Muscle of leg (tissue), 16 donors: ENCODE measurements at places on chromosomes 6 and 20. TPM values are rescaled to one million over a fixed set of nuclear protein-coding genes. Genes with fewer than 3 reads are reported as not detected.
A peak's percentile ranks its signal among the peaks of the same experiment; 100 is the strongest.

- DNase-seq, result no peak
These were observed 42.1 kb downstream of the TRERF1 start for GRCh38 chr6:42409581-42409980.

GRCh38 chr6:21773576-21773968 lies 180.0 kb downstream of the SOX4 start:
- no peak for DNase-seq

DNA sequence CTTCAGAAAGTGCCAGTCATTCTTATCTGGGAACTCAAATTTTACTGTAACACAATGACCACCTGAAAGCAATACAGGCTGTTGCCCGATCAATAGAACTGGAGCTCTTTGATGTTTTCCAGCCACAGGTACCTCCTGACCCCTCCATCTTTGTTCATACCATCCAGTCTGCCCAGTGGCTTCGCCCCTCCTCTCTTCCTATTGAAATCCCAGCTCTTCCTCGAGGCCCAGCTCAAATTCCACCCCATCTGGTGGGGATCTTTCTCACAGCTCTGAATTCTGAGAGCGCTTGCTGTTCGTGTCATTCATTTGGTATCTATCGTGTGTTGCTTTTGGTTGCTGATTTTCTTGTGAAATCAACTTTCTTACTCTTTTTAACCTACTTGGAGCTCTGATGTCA lies 87.9 kb upstream of the CNKSR3 start:
- no peak for DNase-seq

DNA sequence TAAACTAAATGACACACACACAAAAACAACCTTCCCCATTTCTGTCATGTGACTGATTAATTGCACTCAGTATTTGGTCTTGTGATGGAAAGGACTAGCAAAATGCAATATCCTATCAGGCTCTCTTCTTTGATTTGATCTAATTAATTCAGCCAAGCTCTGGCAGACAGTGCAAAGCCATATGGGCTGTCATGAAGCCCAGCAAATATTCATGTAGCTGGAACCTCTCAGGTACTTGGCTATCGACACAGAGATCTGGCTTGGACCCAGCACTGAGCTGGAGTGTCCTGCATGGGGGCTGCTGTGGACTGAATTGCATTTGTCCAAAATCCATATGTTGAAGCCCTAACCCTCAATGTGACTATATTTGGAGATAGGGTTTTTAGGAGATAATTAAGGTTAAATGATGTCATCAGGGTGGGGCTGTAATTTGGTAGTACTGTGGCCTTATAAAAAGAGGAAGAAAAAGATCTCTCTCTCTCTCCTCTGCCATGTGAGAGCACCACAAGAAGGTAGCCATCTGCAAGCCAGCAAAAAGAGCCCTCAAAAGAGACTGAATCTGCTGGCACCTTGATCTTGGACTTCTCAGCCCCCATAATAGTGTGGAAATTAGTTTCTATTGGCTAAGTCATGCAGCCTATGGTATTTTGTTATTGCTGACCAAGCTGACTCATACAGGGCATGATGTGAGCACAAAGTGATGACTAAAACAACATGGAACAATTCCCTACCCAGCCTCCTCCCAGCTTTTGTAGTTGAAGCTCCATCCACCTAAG lies 77.1 kb downstream of the STMND1 start:
- DNase-seq, result no peak

Gene HSPA1L
- polyA plus RNA-seq, result 3.8 TPM

DNA sequence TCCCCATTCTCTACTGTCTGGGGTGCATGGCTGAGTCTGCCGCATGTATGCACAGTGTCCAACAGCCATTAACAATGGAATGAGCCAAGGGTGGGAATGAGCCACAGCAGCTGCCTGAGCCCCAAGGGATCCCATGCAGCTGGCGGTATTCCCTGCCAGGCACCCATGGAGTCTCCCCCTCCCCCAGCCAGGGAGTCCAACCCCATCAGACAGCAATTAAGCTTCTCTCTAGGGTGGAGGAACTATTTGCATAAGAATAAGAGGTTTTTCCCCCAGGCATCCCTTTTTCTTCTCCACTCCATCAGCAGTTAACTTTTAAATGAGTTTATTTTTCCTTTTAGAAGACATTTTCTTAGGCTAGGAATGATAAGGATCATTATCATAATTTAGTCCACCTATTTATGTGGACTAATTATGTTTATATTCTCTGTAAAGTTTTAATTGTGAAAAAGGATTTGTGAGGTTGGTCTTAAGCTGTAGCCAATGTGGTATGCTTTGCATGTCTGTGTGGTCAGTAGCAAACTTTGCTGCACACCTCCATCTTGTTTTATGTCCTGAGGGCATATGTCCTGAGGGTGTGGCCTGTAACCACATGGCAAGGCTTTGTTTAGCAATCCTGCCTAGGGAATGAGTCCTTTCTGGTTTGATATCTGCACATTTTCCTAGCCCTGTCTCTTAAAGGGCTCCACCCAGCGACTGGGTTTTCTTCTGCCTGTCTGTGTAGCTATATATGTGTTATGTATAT lies 158.9 kb upstream of the OLIG3 start:
- no peak for DNase-seq

- DNase-seq, result no peak
These were observed 36.4 kb downstream of the CSNK2A1 start for GRCh38 chr20:507006-507758.

DNA sequence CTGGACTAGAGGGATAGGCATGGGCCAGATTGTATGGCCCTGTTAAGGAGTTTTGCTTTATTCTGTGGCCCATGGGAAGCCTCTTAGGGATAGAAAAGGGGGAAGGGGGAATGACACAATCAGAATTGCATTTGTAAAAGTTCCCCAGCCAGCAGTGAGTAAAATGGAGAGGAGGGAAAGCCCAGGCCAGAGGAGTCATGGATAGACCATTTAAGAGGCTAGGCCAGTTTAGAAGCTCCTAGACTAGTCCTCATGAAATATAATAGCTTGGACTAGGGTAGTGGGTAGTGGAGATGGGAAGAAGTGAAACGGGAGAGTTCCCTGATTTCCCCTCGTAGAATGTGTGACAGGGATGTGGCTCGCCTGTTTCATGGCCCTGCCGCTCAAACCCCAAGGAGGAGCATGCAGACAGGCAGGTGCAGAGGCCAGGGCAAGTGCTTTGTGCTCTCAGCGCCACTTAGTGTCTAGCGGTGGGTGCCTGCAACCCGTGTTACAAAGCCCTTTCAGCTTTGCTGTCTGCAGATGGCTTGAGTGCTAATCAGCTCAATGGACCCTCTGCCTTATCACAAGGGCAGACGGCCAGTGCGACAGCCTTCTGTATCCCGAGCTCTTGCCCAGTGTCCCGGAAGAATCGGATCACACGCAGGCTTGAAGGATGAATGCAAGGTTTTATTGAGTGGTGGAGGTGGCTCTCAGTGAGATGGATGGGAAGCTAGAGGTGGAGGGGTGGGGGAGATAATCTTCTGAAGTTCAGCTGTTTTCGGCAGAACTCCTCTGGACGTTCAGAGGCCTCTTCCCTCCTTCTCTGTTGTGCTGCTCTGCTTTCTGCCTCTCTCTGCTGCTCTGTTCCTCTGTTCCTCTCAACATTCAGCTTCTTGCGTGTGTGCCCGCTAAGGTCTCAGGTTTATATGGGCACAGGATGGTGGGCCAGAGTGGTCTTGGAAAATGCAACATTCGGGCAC lies 141.1 kb downstream of the CEP57L1 start:
- DNase-seq, result no peak

Gene TMEM244
- polyA plus RNA-seq, result not detected

DNA sequence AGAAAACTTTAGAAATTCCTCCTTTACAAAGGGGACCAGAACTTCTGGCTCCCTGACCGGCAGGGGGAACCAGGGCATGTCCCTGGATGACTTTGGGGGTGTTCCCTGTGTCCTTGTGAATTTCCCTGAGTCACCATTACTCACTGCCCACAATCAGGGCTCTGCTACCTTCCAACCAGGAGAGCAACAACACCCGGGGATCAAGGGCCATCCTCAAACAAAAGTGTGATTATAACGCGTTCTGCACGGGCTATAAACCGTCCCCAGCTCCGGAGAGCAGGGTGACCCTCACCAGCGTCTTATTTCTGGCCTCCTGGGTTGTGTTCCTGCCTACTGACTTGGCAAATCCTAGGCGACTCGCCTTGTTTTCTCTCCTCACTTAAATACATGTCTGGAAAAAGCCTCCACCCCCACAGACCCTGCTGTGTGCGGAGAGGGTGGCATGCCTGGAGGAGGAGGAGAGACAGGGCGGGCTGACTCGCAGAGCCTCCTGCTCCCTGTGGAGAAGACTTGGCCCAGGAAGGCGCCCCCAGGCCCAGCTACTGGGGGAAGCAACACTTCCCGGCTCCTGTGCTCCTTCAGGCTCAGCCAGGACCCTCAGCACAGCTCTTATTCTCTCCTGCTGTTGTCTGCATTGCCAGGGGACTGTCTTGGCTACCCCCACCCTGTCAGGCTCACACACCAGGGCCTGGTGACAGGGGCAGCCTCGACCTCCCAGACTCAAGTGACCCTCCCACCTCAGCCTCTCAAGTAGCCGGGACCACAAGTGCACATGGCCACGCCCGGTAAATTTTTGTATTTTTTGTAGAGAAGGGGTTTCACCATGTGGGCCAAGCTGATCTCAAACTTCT lies 54.1 kb downstream of the FGD2 start:
- DNase-seq, result peak; percentile 75

Gene CNBD2
- polyA plus RNA-seq, result 0.40 TPM

DNA sequence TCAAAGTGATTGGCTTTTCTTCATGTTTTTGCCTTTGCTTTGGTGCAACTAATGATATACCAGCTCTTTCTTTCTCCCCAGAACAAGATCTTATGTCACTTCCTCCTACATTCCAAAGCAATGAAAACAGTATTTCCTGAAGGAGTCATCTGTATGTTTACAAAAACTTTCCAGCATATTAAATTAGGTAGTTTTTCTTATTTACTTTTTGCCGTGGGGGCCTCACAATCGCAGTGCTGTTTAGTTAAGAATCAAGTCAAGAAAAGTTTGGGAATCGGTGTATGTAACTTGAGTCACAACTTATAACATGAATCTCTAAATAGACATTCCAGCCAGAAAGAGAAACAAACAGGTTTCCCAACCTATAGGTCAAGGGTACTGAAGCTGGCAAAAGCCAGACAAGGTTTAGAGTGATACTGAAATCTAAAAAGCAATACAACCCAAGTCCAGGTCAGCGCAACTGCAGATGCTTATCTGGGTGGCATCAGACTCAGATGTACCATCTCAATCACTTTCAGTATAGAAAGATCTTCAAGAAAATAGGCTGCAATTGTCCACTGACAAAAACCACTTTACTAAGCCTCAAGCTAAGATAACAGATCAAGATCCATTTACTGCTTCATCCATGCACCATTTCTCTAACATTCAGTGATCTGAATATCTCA lies 63.6 kb downstream of the IPCEF1 start:
- peak; percentile 23 for DNase-seq

- DNase-seq, result no peak
These were observed 48.4 kb upstream of the NCOA3 start for GRCh38 chr20:47453167-47453782.

DNA sequence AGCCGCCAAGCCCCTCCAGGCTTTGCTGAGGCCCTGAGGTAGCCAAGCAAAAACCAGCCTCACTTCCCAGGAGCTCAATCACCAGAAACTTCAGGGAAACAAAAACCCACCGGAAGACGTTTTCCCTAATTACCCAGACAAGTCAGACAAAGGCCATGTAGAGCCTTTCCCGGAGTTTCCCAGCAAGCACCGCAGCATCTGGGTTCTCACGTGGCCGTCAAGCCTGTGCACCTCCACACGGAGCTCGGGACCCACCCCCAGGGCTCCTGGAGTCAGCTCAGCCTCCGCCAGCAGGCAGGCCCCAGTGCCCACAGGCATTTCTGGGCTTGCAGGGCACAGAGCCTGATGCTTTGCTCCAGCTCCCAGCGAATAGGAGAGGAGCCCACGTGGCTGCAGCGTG lies 10.1 kb upstream of the MRGBP start:
- DNase-seq, result no peak

Gene PDE7B
- 10.9 TPM for polyA plus RNA-seq

- DNase-seq, result no peak
These were observed 47.2 kb upstream of the STMND1 start for GRCh38 chr6:17054647-17055046.

Gene TOX2
- polyA plus RNA-seq, result 3.5 TPM

GRCh38 chr20:32823078-32823477 lies 3.3 kb downstream of the MAPRE1 start:
- DNase-seq, result no peak

GRCh38 chr20:63121246-63121645 lies 94.7 kb downstream of the YTHDF1 start:
- DNase-seq, result no peak

- no peak for DNase-seq
These were observed 114.2 kb downstream of the COL12A1 start for GRCh38 chr6:75091467-75092190.

- DNase-seq, result no peak
These were observed 443.8 kb upstream of the MANEA start for GRCh38 chr6:95133578-95133977.

GRCh38 chr20:6956574-6956973 lies 189.1 kb downstream of the BMP2 start:
- no peak for DNase-seq
